Stimulated activated effector memory CD8-positive, alpha-beta T cell treated with anti-CD3 and anti-CD28 coated beads, Interleukin-12 subunit alpha, Interleukin-12 subunit beta, amount 100 ng/mL, for 72 hours (primary cell): ENCODE measurements at places on chromosomes 2 and 18.

DNA sequence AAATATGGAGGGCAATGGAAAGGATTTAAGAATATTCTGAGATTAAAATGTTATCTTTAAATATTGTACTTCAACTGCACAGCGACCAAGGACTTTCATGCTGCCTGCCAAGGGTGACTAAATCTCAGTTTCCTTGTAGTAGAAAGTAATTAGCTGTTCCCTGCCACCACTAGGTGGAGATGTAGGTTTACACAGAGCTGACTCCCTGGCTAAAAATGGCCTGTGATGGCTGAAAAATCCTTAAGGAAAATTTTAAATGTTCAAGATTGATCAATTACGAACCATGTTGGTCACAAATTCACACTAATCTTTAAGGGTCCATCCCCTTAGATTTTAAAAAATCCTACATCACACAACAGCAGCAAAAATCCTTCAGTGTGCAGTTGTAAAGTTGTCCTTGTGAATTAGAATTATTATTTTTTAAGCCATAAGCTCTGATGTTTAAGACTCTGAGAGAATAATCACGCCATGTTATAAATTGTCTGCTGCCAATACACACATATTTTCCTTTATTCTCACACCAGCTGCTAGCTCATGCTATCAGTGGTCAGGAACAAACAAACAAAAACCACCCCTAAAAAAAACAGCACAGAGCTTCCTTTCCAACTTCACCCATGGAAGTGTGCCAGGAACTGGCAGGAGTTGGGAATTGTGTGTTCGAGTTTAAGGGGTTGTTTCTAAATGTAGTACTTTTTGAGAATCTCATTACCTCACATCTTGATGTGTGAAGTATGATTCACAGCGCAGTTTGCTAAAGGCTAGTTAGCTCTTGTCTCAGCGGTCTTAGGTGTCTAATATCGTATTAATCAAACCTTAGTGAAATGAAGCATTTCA, 399.8 kb downstream of the TMEM182 start:
- no peak for DNase-seq

GRCh38 chr18:14086458-14087231, 45.6 kb downstream of the ZNF519 start:
- no peak for DNase-seq

GRCh38 chr18:29164020-29164706, 987.2 kb upstream of the CDH2 start:
- DNase-seq = no peak

- DNase-seq = no peak
Observed at GRCh38 chr2:9256147-9256546, 49.5 kb downstream of the ASAP2 start.
